ENCODE measurements at places on chromosomes 3 and 15.
A peak's percentile ranks its signal among the peaks of the same experiment; 100 is the strongest.

GRCh38 chr15:78810362-78811123 lies 721 bp downstream of the ADAMTS7 start:
- no peak for DNase-seq

- no peak for DNase-seq
These were observed 95.9 kb downstream of the FAM43A start for GRCh38 chr3:194781617-194782016.

DNA sequence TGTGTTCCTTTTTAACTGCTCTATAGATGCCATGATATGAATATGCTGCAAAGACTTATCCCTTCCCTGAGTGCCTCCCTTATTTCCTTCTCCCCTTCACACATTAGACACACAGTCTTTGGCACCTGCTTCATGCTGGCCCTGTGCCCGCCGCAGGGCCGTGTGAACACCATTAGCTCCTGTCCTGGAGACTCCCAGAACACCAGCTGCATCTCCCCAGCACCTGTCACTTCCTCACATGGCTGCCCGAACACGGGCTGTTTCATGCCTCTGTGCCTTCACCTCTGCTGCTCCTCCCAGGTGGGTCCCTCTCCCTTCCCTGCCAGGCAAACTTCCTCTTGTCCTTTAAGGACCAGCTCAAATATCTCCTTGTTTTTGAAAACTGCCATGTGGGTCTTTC lies 40.5 kb upstream of the SEC13 start:
- DNase-seq, result no peak

GRCh38 chr3:25903371-25904129 lies 113.7 kb downstream of the OXSM start:
- DNase-seq, result no peak

DNA sequence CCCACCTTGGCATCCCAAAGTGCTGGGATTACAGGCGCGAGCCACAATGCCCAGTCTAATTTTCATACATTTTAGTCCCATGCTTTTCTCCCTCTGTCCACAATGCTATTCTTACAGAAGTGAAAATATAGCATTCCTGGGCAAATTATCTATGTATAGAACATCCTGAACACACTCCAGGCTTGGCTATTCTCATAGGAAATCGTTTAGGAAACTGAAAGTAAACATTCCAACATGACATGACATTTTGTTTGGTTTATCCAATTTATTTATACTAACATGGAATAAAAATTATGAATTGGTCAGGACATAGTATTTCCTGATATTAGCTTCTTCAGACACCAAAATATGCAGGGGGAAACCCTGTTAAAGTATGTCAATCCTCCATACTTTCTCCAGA lies 52.6 kb downstream of the SYNM start:
- DNase-seq, result no peak

GRCh38 chr15:94298364-94298763 lies 67.0 kb downstream of the MCTP2 start:
- no peak for DNase-seq

GRCh38 chr3:35141406-35141805 lies 497.9 kb upstream of the ARPP21 start:
- no peak for DNase-seq

- DNase-seq, result no peak
These were observed 298.5 kb upstream of the MME start for GRCh38 chr3:154781595-154781994.

- DNase-seq, result no peak
These were observed 216.3 kb upstream of the MLF1 start for GRCh38 chr3:158354713-158355112.

DNA sequence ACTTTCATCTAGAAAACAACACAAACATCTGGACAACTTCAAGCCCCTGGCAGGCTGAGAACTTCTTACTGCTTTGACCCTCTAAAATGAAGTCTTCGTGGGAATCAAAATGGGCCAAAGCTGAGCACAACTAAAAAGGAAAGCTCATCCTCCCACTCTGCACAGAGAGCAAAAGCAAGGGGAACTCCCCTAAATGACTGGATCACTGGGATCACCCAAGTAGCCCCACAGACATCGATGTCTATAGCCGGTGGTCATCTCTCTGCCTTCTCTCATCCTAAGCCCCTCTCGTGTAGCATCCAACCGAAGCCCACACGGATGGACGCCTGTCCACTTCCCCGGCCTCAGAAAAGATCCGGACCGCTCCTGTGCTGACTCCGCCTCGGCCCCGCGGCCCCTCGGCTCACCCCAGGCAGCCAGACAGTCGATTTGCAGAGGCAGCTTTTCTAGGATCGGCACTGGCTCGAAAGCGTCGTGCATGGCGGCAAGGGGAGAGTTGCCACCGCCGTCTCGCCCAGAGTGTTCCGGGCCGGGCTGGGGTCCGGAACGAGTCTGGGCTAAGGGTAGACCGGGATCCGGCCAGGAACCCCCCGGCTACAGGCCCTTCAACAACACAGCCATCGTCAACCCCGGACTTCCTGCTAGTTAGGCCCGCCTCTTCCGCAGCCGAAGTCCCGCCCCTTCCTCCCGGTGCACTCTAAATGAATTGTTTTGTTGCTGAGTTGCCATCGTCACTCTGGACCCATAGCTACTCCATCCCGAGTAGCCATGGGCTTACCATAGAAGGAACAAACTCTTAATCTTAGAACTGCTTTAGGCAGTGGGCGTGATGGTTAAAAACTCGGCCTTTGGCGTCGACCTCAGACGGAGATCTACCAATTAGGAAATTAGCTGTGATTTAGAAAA lies at the start of gene VPS39:
Gene VPS39, minus strand, starts transcription at position 631 of the 906 bp plus-strand sequence. Its CDS starts 151 bp downstream, at position 480.
- peak; percentile 76 for DNase-seq

GRCh38 chr3:11591391-11592282 lies 52.1 kb downstream of the VGLL4 start:
- DNase-seq, result no peak

DNA sequence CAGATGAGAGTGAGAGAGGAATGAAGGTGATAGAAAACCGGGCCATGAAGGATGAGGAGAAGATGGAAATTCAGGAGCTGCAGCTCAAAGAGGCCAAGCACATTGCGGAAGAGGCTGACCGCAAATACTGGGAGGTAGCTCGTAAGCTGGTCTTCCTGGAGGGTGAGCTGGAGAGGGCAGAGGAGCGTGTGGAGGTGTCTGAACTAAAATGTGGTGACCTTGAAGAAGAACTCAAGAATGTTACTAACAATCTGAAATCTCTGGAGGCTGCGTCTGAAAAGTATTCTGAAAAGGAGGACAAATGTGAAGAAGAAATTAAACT lies 88.9 kb downstream of the EOMES start:
- peak; percentile 23 for DNase-seq

GRCh38 chr3:188729422-188729821 lies 442.3 kb upstream of the TPRG1 start:
- no peak for DNase-seq

DNA sequence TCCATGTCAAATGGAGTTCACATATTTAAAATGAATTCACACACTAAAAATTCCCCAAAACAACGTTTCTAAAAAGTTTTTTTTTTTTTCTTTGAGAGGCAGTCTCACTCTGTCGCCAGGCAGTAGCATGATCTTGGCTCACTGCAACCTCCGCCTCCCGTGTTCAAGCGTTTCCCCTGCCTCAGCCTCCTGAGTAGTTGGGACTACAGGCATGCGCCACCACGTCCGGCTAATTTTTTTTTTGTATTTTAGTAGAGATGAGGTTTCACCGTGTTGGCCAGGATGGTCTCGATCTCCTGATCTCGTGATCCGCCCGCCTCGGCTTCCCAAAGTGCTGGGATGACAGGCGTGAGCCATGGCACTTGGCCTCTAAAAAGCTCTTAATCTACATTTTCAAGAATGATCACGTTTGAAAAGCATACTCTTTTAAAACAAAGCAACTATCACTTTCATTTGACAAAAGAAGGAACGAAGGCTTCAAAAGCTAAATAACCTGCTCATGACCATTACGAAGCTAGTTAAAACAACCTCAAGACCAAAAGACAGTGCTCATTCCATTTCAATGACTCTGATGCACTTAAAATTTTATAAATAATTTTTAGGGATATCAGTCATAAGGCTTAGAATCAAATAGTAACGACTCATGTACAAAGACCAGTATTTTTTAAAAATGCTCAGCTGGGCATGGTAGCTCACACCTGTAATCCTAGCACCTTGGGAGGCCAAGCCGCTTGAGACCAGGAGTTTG lies 5.5 kb downstream of the UBE3A start:
- DNase-seq, result no peak

- DNase-seq, result peak; percentile 37
These were observed at the start of gene THSD4 for GRCh38 chr15:71114887-71115566. Gene THSD4 (plus strand): TSS chr15:71115471.

- no peak for DNase-seq
These were observed 33.3 kb downstream of the RBMS3 start for GRCh38 chr3:29313981-29314726.

- no peak for DNase-seq
These were observed 52.0 kb upstream of the CTSH start for GRCh38 chr15:78996894-78997275.

DNA sequence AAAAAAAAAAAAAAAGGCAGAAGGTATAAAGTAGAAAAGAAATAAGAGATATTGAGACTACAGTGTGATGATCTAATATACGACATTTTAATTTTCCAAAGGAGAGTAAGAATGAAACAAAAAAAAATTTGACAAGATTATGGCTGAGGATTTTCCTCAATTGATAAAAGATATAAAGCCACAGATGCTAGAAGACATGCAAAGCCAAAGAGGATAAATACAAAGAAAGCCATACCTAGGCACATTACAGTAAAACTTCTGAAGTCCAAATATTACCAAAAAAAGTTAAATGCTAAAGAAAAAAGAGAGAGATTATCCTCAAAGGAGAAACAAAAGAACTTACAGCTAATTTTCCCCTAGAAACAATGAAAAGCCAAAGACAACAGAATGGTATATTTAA lies 20.3 kb upstream of the SUSD5 start:
- no peak for DNase-seq

GRCh38 chr3:100216713-100217112 lies 44.1 kb upstream of the TBC1D23 start:
- DNase-seq, result no peak

DNA sequence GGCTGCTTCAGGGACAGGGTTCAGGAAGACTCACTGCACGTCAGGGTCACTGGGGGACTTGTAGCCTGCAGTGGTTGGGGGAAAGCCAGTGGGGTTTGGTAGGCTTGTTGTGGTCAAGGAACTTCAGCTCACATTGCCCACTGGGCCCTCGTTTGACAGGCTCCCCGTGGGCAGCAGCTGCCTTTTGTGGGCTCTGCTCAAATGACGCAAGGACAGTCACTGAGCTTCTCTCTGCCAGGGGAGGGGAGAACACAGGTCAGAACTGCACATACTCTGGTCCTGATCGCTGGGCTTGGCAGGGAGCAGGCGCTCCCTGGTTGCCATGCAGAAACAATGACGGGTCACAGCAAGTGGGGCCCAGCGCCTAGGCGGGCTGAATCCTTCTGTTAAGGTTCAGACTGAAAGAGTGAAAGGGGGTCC lies 45.5 kb downstream of the FAM174B start:
- no peak for DNase-seq

- no peak for DNase-seq
These were observed 44.6 kb upstream of the NEDD4 start for GRCh38 chr15:56038015-56038414.

DNA sequence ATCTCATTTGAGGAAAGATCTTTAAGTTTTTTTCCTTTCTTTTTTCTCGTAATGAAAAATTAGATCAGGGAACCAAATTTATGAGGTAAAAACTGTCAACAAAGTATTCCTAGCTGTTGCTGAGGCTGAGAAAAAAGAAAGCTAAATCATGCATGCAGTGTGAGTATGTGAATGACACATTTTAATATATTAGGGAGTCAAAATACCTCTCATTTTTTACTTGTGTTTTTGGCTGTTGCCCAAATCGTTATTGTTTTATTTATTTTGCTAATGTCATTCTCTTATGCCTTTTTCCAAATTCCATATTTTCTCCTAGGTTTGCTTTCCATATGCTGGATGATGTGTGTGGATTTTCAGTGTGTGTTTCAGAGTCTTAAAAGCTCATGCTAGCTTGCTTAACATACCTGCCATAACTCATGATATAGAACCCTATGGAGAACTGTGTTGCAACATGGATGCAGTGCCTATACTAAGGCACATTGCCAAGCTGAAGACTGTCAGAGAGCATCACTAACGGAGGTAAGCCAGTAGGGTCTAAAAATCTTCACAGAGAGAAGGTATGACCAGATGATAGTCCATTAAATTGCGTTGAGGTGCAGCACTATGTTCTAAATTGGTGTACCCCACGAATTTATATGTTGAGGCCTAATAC lies 629.5 kb upstream of the KCNMB2 start:
- DNase-seq, result no peak

- no peak for DNase-seq
These were observed 123.6 kb upstream of the PFN2 start for GRCh38 chr3:150094150-150094933.

- DNase-seq, result no peak
These were observed 7.0 kb downstream of the AEN start for GRCh38 chr15:88628018-88628654.

DNA sequence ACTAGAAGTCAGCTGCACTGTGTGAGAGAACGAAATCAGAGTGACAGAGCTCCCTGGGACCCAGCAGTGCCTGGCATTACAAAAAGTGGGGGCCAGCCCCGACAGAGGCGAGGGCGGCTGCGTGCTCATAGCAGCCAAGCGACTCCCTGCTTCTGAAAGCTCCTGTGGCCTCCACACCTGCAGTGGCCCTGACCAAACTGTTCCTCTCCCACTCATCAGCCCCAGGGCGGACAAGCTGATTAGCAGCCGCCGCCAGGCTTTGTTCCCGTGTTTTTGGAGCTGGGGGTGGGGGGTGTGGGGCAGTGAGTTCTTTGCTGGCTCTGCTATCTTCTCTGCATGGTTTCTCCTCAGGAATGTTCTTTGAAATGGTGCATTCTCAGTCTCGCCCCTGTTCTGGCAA lies 58.1 kb downstream of the DGKG start:
- DNase-seq, result no peak

GRCh38 chr15:74196175-74196574 lies 6.4 kb downstream of the STRA6 start:
- no peak for DNase-seq

GRCh38 chr3:188303286-188303799 lies 149.4 kb downstream of the LPP start:
- DNase-seq, result no peak

GRCh38 chr15:101175401-101175800 lies 76.4 kb downstream of the CHSY1 start:
- DNase-seq, result no peak

DNA sequence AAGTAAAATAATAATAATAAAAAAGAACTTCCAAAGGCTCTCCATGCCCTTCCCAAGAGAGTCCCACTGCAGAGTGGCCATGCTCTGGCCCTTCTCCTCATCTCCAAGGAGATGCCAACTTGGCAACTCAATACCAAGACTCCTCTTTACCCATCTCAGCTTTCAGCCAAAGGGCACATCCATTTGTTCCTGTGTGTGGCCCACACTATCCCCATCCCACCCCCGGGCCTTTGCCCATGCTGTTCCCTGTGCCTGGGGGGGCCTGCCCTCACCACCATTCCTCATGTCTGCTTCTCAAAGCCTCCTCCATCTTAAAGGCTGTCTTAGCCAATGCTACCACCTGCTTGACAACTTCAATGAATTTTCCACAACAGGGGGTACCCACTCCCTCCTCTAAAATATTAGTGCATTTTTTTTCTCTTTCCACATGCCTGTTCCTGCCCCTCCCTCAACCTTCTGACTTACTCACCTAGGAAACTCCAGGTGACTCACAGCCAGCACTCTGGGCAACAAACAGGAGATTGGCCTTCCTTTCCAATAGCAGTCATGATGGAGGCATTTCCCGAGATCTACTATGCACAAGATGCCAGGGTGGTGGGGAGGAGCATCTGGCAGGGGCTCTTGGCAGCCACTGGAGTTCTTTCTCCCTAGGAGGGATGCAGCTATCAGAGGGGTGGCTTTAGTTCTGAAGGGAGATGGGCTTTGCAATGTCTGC lies 109.4 kb upstream of the SMAD3 start:
- no peak for DNase-seq

- DNase-seq, result no peak
These were observed 230.6 kb upstream of the CNTN3 start for GRCh38 chr3:74845081-74845480.

GRCh38 chr3:123063034-123063433 lies 3.8 kb upstream of the PDIA5 start:
- no peak for DNase-seq

Measured in activated CD4-positive, alpha-beta T cell treated with anti-CD3 and anti-CD28 coated beads for 4 hours (primary cell).